ENCODE measurements at places on chromosomes 16 and 17.

GRCh38 chr17:78337244-78338109 lies 22.4 kb downstream of the SOCS3 start:
- no peak for DNase-seq

DNA sequence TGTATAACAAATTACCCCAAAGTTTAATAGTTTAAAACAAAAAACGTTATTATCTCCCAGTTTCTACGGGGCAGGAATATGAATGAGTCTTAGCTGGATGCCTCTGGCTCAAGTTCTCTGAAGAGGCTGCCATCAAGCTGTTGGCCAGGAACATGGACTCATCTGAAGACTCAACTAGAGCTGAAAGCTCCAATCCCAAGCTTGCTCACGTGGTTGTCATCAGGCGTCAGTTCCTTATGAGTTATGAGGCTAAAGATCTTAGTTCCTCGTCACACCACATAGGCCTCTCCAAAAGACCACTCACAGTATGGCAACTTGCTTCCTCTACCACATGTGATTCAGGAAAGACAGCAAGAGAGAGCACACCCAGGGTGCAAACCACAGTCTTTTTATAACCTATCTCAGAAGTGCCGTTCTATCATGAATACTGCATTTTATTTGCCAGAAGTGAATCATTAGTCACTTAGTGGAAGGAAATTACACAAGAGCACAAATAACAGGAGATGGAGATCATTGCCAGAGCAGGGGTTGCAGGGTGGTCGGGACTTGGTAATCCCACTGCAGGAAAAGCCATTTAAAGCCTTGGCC lies 48.7 kb upstream of the NLK start:
- DNase-seq = no peak

- no peak for DNase-seq
Measured at GRCh38 chr17:39231091-39231561, 5.4 kb upstream of the STAC2 start.

DNA sequence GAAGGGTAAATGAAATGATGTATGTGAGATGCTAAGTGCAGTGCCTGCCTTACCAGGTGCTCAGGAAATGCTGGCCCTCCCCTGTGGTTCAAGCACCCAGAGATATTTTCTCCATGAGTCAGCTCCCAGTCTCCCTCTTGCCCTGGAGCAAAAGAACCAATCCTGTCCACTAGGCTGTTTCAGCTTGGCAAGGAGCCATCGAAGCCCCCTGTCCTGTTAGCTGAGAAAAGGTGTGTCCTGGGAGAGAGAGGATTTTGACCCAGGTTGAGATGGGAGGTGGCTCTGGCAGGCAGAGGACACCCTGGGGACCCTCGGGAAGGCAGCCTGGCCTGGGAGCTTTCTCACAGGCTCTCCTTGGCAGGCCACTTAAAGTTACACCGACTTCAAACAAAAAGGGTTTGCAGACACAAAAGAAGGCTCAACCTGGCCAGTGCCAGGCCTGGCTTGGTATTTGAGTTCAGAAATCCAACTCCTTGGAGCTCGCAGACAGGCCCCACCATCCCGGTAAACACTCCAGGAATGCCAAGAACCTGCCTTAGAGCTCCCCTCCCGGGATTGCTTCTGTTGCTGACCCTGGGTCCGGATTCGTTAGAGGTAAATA lies 29.6 kb downstream of the NTN1 start:
- no peak for DNase-seq

DNA sequence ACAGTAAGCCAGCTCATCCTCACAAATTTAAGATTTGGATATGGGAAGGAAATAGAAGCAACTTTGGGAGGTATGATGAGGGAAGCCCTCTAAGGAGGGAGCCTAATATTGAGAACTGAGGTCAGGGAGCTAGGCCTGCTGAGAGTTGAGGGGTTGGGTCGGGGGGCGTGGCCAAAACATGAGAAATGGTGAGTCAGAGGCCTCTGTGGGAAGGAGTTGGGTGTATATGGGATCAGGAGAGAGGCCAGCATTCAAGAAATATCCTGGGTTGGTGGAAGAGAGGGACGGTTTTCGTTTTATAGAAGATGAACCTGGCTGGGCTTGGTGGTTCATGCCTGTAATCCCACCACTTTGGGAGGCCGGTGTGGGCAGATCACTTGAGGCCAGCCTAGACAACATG lies 48.4 kb downstream of the CLEC16A start:
- no peak for DNase-seq

GRCh38 chr17:74015990-74016389 lies 187.5 kb upstream of the RPL38 start:
- no peak for DNase-seq

DNA sequence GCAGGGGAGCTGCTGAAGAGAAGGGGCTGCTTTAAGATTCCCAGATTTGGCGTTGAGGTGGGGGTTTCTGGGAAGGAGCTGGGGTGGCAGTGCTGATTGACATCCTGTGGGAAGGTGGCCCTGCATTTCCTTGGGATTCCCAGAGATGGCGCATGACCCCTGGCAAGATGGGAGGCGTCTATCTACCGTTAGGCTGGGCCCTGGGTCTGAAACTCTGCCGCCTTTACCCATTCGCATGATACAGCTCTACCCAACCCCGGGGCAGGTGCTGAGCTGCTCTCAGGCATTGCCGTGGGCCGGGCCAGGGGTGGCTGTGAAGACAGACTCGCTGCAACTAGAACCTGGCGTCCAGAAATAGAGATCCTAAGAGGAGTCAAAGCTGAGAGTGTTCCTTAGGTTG lies 9.9 kb upstream of the MVD start:
- DNase-seq = no peak

- no peak for DNase-seq
Measured at GRCh38 chr17:56309897-56310296, 156.6 kb downstream of the ANKFN1 start.

Data from stimulated activated CD4-positive, alpha-beta T cell treated with anti-CD3 and anti-CD28 coated beads, Interleukin-12 subunit alpha, Interleukin-12 subunit beta, amount 100 ng/mL, for 4 hours (primary cell).